LNCaP clone FGC (cell line): ENCODE measurements at places on chromosomes 3 and 15.

GRCh38 chr15:98799461-98800390, 151.4 kb downstream of the IGF1R start:
- DNase-seq: no peak

- DNase-seq: no peak
These were observed 68.1 kb downstream of the SLC6A1 start for GRCh38 chr3:11060500-11061251.

DNA sequence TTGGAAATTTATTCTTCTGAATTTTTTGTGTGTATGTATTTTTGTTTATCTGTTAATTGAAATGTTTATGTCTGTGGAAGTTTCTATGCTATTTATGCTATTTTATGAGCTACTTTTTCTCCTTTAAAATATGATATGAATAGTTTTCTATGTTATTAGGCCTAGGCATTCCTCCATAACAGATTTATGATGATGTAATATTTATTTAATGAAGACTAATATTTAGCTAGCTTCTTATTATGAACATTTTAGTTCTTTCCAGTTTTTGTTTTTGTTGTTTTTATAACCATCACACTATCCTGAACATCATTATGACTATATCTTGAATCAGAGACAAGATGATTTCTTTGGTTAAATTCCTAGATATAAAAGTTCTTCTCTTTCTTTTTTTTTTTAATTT, 70.7 kb downstream of the P2RY1 start:
- DNase-seq: no peak

DNA sequence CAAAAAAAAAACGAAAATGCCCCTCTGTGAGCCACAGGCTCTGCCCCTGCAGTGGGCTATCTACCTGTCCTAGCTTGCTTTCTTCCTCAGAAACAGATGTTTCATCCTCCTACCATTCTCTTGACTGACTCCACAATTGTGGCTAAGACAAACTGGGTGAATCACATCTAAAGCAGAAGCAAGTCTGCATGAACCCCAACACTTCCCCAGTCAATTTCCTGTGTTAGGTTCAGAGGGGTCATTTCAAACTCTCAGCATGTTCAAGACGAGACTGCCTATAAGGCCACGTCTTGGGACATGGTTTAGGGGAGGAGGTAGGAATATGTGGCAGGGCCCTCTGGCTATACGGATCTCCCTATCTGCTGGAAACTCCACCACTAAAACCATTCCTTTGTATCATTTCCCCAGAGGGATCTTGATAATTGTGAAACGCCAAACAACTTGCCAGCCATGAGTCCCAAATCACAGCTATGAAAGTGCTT, 28.6 kb upstream of the ANKDD1A start:
- no peak for DNase-seq

- DNase-seq: no peak
These were observed 121.9 kb upstream of the PDZRN3 start for GRCh38 chr3:73746623-73747022.

DNA sequence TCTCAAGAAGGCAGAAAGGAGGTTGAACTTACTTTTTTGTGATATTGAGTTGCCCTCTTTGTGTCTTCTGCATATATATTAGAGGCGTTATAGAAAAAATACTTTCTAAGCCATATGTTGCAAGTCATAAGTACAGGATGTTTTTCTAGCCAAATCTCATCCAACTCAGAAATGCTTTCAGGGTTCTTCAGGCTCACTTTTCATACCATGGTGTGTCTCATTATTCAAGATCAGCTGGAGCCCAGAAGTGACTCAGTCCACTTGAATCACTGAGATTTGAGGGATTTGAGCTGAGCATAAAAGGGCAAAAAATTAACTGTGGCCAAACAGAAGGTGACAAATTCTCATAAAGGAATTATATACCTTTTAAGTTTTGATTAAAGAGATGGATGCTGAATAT, 157.3 kb downstream of the WNT5A start:
- DNase-seq: no peak

DNA sequence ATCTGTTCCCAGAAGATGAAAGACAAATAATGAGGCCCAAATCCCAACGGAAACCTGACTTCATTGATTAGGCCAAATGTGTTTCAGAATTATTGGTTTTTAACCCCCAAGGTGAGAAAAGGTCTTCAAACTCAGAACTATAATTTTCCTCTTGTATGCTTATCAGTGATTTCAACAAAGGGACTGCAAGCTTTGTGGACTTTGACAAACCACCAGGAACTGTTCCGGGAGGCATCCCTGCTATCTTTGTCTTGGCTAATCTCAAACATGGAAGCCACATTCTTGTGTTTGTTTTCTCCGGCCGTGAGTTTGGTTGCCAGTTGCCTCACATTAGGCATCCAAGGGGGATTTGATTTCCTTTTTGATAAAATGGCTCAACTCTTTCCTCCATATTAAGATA, 19.5 kb downstream of the ARHGEF3 start:
- peak; percentile 50 for DNase-seq

DNA sequence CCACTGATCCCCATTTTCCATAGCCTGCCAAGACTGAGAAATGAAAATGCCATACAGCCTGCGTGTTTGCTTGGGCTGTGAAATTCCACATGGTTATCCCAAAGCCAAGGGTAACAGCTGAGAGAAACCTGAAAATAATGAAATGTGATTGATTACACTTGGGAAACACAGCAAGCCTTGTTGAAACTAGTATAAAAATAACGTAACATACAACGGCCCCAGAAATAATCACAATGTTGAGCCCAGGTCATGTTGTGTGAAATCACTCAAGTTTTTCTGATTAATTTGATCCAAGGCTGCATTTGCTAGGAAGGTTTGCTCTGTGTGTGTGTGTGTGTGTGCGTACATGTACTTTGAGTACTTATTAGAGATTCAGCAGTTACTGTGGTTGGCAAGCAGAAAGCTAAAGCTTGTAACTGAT, 269.0 kb downstream of the OXSM start:
- no peak for DNase-seq
